ENCODE measurements at places on chromosomes 7 and 10.

- no peak for DNase-seq
Measured at GRCh38 chr7:46068159-46068558, 147.1 kb upstream of the IGFBP3 start.

- peak; percentile 53 for DNase-seq
Measured at GRCh38 chr10:96370584-96371157, 11.9 kb upstream of the OPALIN start.

- no peak for DNase-seq
Measured at GRCh38 chr7:134779741-134780065, 269 bp downstream of the CALD1 start.

DNA sequence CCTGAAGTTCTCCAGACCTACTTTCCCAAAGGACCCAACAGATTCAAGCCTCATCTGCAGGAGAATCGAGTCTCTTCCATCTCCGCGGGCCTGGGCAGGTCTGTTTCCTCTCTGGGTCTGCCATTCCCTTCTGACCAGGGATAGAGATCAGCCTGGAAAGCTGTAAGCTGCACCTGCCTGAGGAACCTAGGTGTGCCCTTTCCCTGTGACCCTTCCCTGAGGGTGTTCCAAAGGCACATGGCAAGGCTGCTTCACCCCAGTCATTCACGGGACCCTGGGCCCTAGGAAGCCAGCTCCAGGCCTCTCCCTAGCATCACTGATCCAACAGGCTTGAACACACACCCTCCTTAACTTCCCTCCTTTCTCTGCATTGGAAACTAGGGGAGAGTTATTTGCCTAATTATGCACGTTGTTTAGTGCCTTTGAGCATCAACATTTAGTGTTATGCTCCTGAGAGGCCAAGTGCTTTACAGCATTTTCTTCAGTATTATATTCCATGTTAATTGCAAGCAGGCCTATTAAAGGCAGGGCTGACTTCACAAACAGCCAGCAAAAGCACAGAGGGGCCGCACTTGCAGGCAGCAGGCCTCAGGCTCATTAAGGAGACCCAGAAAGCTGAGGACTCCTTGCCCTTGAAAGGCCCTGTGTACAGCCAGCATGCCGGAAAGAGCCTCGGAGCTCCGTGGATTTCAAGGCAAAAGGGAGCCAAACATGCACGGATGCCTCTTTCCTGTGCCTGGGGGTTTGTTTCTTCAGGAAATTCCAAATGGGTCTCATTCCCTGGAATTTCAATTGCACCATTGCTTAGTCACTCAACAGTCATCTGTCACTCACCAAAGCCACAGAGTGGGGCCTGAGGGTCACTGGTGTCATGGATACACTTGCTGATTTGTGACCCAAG is 91.0 kb upstream of the FAM20C start:
- peak; percentile 57 for DNase-seq
